T follicular helper cell (primary cell): ENCODE measurements at places on chromosomes 5 and 9.

- no peak for DNase-seq
Measured at GRCh38 chr5:68839019-68839552, 254.7 kb upstream of the SLC30A5 start.

DNA sequence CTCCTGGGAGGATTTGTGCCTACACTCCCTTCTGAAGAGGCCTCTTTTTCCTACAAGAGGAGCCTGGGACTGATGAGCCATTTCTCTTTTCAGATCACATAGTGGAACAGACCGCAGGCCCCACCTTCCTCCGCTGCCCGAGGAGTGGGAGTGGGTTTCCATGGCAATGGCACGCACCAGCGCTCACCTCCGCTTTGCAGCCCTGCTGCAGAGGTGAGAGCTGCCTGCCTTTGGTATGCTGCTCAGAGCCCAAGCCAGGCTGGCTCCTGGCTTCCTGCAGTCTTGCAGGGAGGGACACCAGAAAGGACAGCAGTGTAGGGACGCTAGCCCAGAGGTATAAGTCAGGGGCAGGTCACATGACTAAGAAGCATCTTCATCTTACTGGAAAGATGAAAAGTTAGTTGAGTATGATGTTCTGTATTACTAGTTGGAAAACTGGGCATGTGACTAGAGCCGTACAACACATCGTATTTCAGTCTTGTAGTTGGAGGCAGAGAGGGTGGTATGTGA, 12.4 kb downstream of the PTTG1 start:
- DNase-seq = no peak

GRCh38 chr5:56159521-56159947, 73.6 kb downstream of the ANKRD55 start:
- DNase-seq = no peak

DNA sequence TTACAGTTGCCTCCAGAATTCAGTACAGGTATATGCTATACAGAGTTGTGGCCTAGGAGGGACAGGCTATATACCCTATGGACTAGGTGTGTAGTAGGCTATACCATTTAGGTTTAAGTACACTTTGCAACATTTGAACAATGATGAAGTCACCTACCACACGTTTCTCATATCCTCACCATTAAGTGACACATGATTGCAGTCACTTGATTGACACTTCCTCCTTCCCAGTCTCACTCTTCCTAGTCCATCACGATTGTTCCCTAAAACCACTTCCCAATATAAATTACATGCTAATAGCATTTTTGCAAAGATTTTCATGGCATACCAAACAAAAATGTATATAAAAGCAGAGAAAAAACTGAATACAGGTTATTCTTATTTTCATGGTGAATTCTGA, 312.2 kb downstream of the EPB41L4A start:
- no peak for DNase-seq

GRCh38 chr9:31071606-31072286, 1312.7 kb upstream of the ACO1 start:
- no peak for DNase-seq

GRCh38 chr5:135843571-135844337, 9.3 kb downstream of the SLC25A48 start:
- DNase-seq = no peak
